Activated naive CD4-positive, alpha-beta T cell treated with anti-CD3 and anti-CD28 coated beads, Interleukin-2, amount 10 ng/mL, durations not matched to agents 7 days and 5 days (primary cell): ENCODE measurements at places on chromosomes 16 and 17.

GRCh38 chr16:65896448-65897153, 469.9 kb upstream of the CDH5 start:
- DNase-seq = no peak

DNA sequence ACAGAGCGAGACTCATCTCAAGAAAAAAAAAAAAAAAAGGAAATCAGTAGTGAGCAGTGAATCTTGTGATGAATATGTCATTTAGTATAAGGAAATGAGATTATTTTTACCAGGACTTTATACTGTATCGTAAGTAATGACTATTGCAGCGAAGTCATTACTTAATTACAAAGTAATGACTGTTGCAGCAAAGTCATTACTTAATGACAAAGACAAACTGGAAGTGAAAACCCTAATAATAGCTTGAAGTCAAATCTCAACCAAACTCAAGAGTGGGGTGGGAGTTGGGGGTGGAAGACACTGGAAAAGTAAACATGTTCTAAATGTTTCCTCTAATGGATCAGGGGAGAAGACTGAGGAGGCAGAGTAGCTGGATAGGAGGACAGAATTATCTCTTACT, 76.5 kb downstream of the ARHGAP44 start:
- no peak for DNase-seq

DNA sequence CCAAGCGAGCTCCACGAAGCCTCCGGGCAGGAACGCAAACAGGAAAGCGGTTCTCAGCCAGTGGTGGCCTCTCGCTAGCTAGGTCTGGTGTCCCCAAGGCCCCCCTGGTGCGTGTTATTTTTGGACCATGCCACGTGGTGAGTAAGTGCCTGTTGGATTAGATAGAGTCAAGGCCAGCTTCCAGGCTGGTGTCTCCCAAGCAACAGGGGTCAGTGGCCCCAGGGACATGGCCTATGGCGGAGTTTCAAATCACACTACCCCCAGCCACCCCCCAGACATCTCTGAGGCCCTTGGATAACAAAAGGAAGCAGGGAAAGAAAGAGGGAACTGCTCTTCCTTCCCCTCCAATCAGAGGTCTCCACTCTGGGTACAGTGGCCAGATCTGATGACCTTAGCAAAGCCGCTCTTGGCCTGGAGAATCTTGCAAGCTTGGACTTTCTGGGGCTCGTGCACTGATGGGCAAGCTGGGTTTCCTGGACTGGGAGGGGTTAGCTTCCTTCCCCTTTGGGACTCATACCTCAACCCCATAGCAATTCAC, 58.2 kb downstream of the MAF start:
- DNase-seq = no peak

- no peak for DNase-seq
Measured at GRCh38 chr16:67271446-67271845, 7.9 kb upstream of the PLEKHG4 start.

- no peak for DNase-seq
Measured at GRCh38 chr16:57345021-57345420, 13.6 kb upstream of the CCL22 start.

DNA sequence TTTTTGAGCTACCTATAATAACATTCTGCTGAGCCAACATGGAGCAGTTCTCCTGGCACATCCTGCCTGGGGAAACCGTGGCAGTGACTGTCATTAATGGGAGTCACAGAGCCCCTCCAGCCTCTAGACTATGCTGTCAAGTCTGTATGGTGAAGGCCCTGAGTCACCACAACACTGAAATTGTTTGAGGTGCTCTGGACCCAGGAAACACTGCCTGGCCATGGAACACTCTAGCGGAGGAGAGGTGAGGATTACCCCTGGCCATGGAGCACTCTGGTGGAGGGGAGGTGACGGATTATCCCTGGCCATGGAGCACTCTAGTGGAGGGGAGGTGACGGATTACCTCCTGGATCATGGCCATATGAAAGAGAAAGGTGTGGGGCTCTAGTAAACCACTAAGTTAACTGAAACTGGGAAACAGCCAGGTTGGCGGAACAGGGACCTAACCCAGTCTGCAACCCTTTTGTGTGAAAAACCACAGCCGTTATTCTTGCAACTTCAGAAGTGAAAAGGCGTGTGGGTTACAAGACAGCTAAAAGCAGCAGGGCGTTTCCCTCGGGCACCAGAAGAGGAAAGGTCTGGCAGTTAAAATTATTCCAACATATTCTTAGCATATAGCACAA, 156.7 kb downstream of the KCNJ12 start:
- peak; percentile 32 for DNase-seq

- DNase-seq = peak; percentile 34
Measured at GRCh38 chr17:59330053-59330942, 1.2 kb upstream of the YPEL2 start.

GRCh38 chr16:30535777-30536190, 1.1 kb upstream of the ZNF747 start:
- DNase-seq = peak; percentile 78

DNA sequence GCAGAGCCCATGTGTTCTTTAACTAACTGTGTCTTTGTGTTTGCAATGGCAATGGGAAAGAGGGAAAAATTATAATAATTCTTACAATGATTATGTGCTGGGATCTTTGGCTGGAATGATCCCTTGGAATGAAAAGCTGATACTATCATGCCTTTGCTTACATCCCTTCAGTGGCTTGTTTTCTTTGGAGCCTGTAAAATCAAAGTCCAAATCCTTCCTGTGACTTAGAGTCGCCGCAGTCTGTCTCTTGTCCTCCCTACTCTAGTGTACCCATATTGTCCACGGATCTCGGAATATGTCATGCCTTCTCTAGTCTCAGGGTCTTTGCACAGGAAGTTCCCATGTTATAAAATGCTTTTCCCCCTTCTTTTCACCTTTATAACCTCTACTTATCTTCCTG, 111.7 kb upstream of the MAF start:
- no peak for DNase-seq

GRCh38 chr16:81796035-81796434, 16.9 kb downstream of the PLCG2 start:
- DNase-seq = no peak

GRCh38 chr16:78916928-78917545, 683.5 kb downstream of the MAF start:
- no peak for DNase-seq

DNA sequence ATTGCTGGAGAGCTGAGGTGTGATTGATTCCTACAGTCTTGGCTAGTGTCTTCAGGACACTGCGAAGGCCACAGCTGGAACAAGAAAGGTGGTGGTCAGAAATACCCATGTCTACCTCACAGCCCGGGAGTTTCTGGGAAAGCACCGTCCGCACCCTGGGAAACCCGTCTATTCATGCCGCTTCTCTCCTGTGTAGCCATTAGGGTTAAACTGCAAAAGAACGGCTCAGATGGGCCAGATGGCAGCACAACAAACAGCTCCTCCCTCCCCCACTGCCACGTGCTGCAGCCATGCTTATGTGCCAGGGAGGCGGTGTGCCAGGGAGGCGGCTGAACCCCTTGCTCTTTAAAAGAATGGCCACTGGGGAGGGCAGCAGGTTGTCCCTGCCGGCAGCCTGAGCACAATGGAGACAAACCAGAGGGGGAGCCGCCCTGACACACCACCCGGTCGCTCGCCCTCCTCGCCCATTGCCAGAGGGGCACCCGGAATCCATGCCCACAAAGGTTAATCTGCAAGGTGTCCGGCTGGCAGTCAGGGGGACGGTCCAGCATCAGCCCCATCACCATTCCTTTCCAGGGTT, 65.2 kb downstream of the CYTH1 start:
- peak; percentile 48 for DNase-seq

DNA sequence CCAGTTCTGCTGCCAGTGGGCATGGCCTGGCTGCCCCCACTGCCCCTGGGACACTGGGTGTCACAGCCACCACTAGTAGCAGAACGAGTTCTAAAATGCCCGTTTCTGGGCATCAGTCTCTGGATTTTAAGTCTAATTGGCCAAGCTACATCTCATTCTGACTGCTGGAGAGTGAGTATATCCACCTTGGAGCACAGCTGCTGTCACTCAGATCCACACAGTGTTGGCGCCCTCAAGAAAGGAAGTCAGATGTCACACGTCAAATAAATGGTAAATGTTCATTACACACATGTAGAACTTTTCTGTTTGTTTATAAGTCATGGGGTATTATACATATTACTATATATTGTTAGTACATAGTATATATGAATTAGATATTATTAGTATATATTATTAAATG, 19.4 kb downstream of the GNGT2 start:
- DNase-seq = no peak

DNA sequence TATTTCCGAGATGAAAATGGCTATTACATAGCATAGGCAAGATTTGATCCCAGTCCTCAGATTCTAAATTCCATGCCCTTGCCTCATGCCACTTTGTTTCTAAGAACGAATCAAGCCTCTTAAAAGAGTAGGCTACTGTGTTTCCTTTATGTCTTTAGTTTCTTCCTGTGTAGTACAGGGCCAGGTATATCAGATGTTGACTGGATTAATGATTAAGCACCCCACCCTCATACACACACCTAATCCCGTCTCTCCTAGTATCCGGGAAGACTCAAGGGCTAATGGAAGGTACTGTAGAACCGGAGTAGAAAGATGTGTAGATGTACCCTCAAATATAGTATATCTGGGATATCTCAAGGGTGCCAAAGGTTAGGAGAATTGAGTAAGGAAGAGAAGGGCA, 6.7 kb downstream of the TOM1L1 start:
- no peak for DNase-seq

DNA sequence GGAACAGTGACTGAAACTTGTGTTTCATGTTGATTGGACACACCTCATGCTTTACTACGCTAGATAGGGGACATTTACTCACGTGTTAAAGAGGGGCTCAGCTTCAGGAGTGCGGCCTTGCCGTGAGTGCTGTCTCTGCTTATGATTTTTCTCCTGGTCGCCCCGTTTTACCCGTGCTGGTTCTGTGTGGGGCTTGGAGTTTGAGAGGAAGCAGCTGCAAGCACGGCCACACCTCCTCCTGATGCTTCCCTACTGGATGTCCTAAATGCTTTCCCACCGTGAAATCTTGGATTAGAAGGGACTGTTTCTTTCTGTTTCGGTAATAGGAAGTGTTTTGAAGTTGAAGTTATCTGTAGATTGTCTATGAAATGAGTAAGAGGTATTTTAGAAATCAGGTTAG, 54.0 kb upstream of the ZNF750 start:
- DNase-seq = peak; percentile 40

- peak; percentile 62 for DNase-seq
Measured at GRCh38 chr16:54193665-54194333, 92.8 kb downstream of the IRX3 start.

DNA sequence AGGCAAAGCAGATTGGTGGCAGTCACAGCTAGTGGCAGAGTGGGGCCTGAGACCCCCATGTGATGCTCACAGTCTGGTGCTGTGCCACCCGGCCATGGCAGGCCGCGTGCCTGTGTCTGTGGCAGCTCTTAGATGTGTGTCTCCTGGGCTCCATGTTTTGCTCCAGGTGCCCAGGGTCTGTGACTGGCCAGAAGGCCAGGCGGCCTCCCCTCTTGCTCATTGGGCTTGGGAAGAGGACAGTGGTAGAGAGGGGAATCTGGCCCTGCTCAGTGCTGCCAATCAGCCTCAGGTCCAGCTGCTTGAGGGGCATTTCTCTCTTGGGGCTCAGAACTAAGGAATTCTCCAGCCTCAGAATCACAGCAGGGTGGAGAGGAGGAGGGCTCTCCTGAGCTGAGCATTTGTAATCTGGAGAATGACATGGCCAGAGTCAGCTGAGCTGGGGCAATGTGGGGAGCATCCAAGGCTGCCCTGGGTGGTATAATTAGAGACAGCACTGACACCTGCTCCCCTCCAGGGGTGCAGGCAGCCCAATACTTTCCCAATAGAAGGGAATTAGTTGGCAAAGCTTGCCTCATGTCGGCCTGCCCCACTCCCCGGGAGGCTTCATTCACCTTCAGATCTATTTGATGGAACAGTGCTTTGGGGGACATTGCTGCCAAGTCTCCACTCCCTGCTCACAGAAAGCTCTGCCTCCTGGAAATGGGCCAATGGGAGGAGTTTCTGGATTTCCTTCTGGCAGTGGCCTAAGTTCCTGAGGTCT, 2.7 kb upstream of the LASP1NB start:
- peak; percentile 19 for DNase-seq

DNA sequence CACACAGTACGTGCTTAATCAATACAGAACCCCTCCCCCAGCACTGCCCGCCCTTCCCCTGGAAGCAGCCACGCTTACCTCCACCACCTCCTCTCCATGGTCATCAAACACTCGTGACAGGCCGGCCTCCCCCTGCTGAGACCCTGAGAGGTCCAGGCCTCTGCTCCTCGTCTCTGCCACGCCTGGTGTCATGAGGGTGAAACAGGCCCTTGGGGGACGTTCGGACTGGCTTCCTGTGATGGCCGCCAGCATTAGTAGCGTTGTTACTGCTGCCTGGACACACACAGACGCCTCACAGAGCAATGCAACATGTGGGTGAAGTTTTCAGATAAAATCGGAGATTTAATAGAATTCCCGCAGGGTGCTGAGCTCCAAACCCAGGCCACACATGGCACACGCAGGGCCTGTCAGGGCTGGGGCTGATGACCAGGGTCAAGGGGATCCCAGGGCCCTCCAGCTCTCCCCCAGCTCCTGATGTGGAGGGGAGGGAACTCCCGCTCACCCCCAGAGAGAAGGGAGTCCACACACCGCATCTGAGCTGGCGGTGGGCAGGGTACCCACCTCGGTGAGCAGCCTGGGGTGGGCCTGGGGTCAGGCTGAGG, 15.9 kb upstream of the SLC38A10 start:
- no peak for DNase-seq

DNA sequence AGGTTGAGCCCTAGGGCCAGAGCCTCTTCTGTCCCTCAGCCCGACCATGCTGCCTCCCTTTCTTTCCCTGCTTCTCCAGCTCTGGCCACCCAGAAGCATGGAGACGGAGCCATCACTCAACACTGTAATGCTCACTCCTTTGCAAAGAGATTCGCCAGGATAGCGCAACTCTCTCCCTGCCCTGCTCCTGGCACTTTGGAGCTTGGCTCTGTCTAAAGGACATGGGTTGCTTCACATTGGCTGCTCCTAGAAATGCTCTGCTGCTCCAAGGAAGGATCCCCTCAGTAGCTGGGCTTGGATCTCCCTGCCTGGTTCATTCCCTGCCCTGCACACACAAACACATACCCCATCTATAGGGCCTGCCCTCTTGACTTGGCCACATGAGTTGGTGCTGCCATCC, 76.0 kb downstream of the CLEC16A start:
- DNase-seq = no peak

GRCh38 chr17:29705386-29705785, 82.7 kb upstream of the CORO6 start:
- DNase-seq = no peak

- no peak for DNase-seq
Measured at GRCh38 chr17:1941272-1942065, 83.7 kb downstream of the RTN4RL1 start.

GRCh38 chr17:50396261-50397110, 837 bp downstream of the LRRC59 start:
- DNase-seq = peak; percentile 32

- DNase-seq = peak; percentile 69
Measured at GRCh38 chr17:80673152-80673920, 128.7 kb downstream of the RPTOR start.
